ENCODE measurements at places on chromosomes 12 and 14. TPM values are rescaled to one million over a fixed set of nuclear protein-coding genes. Genes with fewer than 3 reads are reported as not detected.

DNA sequence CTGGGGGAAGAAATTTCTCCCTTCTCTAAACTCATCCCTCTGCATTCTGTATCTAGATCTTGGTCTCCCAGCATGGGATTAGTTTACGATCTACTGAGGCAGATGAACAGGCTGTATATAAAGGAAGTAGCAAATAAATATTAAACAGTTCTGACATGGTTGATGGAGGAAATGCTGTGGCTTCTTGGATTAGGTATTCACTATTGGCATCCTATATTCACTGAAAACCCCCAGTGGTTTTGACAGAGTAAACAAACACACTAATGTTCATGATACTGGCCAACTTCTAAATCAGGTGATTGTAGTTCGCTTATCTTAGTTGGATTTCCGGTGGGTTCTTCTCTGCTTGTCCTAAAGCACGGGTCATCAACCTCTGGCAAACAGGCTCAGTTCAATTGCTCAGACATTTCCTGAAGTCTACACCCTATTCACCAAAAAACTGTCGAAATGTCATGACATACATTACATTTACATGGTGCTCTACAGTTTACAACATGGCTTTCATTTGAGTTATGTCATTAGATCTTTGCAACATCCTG lies 433.9 kb downstream of the EGLN3 start:
- no peak for DNase-seq

GRCh38 chr12:55258303-55258702 lies 13.9 kb downstream of the OR6C74 start:
- no peak for DNase-seq

- no peak for DNase-seq
Observed at GRCh38 chr12:47648056-47648579, 57.7 kb downstream of the RPAP3 start.

DNA sequence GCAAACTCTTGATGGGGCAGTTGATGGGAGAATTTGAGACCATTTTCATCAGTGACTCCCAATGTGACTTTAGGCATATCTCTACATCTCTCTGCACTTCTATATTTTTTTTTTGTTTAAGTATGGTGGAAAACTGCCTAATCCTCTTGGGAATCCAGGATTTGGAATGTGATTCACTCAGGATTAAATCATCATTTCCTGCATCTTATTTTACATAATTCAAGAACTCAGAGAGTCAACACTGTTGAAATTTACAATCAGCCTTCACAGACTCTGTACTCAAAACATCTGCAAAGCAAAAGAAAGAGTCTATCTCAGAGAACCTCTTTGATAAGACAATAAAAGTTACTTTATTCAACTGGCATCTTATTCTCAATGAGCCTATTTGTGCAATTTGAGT lies 260.7 kb upstream of the NOS1 start:
- no peak for DNase-seq

The SRGAP1 gene
- 3.0 TPM for total RNA-seq

The SMIM41 gene
- total RNA-seq, result not detected

DNA sequence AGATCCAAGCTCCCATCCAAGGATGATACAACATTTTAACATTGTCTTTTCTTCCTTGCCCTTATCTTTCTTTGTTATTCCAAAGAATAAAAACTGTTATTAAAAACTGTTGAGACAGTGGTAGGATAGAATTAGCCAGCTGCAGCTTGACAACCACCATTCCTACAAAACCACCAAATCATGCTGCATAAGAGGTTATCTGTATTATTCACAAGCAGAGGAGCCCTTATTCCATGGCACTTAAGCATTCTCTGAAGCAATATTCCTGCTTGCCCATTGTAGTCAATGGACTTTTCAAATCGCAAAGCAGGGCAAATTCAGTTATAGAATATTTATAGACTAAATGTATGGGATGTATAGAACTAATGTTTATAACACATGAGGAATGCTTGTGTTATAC lies 3.4 kb downstream of the ABCD2 start:
- DNase-seq, result no peak

GRCh38 chr12:56375598-56376434 lies 13.2 kb upstream of the APOF start:
- no peak for DNase-seq

- DNase-seq, result no peak
Observed at GRCh38 chr12:64273527-64274403, 51.7 kb upstream of the KICS2 start.

GRCh38 chr12:58602179-58602578 lies 318.1 kb downstream of the LRIG3 start:
- DNase-seq, result no peak

The ACACB gene
- total RNA-seq, result 69.7 TPM

The TCTN1 gene
- 31.4 TPM for total RNA-seq

The PRKAG1 gene
- 85.5 TPM for total RNA-seq

DNA sequence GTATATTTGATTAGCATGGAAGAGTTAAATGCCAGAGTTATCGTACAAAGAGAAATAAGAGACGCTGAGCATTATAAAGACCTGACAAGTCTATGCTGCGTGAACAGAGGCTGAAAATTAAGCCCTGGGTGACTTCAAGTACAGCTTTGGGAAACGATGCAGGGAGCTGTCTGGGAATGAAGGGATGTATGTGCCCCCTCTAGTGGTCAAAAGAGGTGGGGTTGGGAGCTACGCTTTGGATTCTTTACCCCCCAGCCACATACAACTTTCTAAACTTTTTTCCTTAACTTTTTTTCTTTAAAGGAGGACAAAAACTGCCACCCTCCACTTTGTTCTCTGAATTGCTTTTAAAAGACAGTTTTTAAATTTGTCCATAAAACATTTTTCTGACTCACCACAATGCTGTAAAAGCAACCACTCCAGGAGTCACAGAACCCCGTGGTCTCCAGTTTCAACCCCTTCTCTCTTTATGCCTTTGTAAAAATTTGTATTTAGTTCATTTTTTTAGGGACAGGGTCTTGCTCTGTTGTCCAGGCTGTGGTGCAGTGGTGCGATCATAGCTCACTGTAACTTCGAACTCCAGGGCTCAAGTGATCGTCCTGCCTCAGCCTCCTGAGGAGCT lies 59.4 kb downstream of the ZNF664 start:
- peak; percentile 63 for DNase-seq

DNA sequence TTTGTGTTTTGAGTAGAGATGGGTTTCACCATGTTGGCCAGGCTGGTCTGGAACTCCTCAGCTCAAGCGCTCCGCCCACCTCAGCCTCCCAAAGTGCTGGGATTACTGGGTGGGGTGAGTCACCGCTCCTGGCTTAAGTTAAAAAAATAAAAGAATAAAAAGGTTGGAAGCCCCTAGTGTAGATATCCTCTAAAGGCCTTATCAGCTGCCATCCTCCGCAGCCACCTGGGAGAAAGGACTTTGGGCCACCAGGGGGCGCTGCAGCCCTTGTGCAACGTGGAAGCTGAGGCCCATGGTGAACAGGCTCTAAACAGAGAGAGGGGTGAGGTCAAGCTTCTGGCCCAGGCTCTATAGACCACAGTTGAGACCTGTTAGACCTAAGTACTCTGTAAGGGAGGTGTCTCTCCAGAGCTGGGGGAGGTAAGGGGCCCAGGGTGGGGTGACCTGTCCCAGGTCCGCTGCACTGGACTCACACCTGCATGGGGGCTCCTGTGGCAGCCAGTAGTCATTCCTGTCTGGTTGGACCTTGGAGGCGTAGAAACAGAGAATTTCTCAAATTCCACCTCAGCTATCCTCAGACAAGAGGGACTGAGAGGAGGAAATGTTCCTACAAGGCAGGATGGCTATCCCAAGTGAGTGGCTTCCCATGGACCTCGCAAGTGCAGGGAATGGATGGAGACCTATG lies 14.0 kb upstream of the RACGAP1 start:
- DNase-seq, result peak; percentile 77

GRCh38 chr12:23704992-23705943 lies 244.2 kb downstream of the SOX5 start:
- no peak for DNase-seq

GRCh38 chr12:54725233-54725843 lies 77.2 kb upstream of the DCD start:
- DNase-seq, result no peak

- no peak for DNase-seq
Observed at GRCh38 chr14:44966601-44967336, 4.8 kb downstream of the TOGARAM1 start.

DNA sequence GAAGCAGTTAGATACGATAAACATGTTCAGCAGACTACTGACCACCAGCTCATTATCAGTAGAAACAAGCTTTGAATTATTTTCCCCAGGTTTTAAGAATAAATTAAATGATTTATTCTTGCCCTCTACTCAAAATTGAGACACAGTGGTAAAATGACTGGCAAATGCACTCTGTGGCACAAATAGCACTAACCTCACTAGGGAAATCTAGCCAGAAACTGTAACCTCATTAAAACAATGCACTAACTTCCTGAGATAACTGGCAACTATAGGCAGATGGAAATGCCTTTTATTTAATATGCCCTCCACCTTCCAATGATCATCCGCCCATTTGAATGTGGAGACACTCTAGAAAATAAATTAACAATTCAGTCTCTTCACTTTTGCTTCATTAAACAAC lies 33.2 kb downstream of the CPNE8 start:
- DNase-seq, result no peak

- no peak for DNase-seq
Observed at GRCh38 chr14:71536927-71537772, 395.1 kb upstream of the RGS6 start.

GRCh38 chr12:104303538-104304151 lies at the start of gene EID3:
TSS of gene EID3 (plus strand) at chr12:104303739. CDS start at chr12:104303935, 196 bp downstream.
- DNase-seq, result peak; percentile 90

The FITM1 gene
- total RNA-seq, result 175 TPM

DNA sequence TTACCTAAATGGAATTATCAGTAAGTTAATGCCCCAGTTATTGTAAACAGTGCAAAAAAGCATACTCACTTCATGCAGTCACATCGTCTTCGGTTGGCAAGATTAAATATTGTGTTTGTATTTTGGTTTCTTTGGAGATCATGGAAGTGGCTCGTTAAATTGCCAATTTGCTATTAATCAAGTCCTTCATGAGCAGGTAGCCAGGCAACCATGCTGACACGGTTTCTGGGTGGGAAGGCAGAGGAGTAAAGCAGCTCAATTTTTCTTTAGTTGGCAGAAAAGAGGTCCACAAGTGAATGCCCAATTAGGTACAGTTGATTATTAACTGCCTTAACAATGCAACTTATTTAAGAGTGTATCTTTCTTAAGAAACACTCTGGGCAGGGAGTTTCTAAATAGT lies 43.9 kb downstream of the PPP4R3A start:
- DNase-seq, result no peak

The BICDL1 gene
- 0.81 TPM for total RNA-seq

GRCh38 chr12:97305651-97306050 lies 157.0 kb upstream of the RMST start:
- no peak for DNase-seq

DNA sequence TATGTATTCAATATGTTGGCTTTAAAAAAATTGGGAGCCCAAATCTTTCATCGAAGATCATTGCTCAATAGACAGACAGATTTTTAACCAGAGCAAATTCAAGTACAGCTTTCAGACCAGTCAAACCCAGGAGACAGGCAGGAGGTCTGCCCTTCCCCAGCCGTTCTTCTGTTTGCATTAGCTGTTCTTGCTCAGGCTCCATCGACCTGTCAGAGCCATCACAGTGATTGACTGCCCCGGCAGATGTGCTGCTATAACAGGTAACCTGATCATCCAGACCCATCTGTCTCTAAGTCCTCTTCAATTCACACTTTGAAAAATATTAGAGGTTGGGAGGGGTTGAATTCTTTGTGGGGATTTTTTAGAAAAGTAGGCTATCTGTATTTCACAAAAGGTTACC lies 453.5 kb downstream of the FOXG1 start:
- DNase-seq, result no peak

- no peak for DNase-seq
Observed at GRCh38 chr12:7581625-7582024, 78.0 kb upstream of the CD163 start.

GRCh38 chr12:113248842-113249435 lies 27.7 kb downstream of the TPCN1 start:
- no peak for DNase-seq

The KIF26A gene
- total RNA-seq, result 12.2 TPM

The SLCO1A2 gene
- total RNA-seq, result not detected

- no peak for DNase-seq
Observed at GRCh38 chr12:42442311-42442759, 116.4 kb downstream of the PPHLN1 start.

The CLMN gene
- total RNA-seq, result 8.4 TPM

DNA sequence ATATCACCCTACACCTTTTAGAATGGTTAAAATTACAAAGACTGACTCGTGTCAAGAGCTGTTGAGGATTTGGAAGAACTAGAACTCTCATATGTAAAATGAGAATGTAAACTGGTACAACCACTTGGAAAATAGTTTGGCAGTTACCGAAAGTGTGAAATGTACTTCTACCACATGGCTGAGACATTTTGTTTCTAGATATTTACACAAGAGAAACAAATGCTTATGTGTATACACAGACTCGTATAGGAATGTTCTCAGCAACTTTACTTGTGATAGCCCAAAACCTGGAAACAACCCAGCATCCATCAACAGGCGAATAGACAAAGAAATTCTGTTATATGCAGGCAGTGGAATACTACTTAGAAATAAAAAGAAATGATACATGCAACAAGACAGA lies 103.0 kb downstream of the BRMS1L start:
- no peak for DNase-seq

DNA sequence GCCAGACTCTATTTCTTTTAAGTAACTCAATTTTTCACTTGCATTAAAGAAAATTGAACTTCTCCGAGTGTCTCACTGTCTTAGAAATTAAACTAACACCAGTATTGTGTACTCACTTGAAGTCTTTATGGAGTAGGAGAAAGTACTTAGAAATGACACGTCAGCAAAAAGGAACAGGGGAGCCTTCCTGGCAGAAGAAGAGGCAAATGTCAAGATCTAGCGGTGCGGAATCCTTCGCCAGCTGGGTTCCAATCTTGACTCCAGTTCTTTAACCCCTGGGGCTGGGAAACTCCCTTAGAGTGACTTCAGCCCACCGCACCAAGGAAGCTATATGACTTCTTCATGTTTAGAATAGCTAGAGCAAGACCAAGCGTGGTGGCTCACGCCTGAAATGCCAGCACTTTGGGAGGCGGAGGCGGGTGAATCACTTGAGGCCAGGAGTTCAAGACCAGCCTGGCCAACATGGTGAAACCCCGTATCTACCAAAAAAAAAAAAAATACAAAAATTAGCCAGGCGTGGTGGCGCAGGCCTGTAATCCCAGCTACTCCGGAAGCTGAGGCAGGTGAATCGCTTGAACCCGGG lies 34.4 kb downstream of the WBP11 start:
- no peak for DNase-seq

- no peak for DNase-seq
Observed at GRCh38 chr14:96408608-96409007, 16.7 kb downstream of the AK7 start.

Measured in heart right ventricle (tissue), 16 donors.